ENCODE measurements at places on chromosomes 7 and 10.

DNA sequence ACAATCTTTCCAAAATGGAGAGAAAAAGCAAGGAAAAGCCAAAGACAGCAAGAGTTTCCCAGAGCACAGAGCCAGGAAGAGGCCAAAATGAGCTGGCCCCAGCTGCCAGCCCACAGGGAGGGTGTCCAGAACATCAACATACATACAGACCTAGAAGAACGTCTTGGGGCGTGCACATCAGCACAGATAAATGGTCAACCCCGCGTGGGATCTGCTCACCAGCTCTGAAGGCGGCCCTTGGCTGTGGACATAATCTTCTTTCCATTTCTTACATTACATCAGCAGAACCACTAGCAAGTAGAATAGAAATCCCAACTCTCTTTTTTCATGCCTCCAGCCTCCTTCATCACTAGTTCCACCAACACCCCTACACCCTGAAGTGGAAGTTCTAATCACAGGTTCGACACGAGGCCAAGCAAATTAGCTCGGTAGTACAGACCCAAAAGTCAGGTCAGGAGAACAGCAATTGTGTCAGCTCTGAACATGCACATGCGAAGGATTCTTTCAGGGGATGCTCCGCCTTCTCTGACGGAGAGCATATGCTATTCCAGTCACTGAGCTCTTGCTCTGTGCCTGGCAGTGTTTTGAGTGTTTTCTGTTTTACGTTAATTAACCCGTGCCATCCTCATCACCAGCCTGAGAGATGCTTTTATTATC, 16.4 kb downstream of the SH3PXD2A start:
- no peak for DNase-seq

- no peak for DNase-seq
Observed at GRCh38 chr10:68795886-68796532, 31.3 kb upstream of the STOX1 start.

- DNase-seq, result peak; percentile 57
Observed at GRCh38 chr7:100091411-100092181, 2.8 kb downstream of the COPS6 start.

- DNase-seq, result no peak
Observed at GRCh38 chr10:75696536-75696935, 265.1 kb downstream of the LRMDA start.

DNA sequence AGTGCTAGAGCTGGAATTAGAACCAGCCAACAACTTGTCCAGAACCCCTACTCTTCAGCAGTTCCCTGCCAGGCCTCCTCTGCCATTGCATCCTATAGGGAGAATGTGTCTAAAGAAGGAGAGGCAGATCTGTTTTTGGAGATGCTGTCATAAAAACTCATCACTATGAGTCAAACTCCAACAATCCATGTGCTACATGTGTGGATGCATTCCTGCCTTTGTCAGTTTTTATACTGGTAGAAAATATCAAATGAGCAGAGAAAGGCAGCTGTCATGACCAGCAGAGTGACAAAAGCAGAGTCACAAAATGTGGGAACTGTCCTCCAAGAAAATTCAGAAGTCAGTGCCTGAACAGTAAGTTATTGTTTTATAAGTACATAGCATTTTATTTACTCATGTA, 93.0 kb downstream of the ABLIM1 start:
- peak; percentile 87 for DNase-seq

GRCh38 chr10:15817409-15818046, 42.8 kb downstream of the MINDY3 start:
- DNase-seq, result no peak

DNA sequence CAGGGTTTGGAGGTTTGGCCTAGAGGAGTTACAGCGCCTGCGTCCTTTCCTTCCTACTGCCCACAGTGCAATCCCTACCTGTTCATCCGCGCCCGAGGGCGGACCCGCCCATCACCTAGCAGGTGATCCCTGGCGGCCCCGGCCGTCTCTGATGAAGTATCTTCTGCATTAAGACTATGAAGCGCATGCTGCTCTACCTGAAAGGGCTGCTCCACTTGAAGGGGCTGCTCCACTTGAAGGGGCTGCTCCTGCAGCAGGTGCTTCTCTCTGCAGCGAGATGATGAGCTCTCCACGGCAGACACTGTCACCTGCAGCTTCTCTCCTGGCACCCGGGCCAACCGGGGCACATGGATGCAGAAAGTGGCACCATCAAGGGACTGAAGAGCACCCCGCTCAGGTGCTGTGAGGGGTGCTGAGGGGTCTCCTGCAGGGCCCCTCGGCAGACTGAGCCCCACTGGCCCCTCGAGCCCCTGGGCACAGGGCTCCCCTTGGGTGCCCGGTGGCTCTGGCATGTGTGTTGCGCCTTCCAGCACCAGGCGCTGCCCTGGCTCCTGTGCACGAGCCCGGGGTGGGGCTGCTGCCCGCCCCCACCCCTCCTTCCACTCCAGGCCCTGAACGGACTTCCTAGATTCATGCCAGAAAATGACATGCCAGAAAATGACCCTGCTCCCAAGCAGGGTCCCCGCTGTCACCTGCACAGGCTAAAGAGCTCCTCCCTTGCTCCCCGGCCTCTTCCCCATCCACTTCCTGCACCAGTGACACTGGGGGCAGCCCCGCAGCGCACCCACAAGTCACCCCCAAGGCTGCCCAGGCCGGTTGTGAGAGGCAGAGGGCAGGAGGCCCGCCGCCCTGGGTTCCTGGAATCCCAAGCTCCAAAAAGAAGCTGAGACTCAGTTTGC, 29.4 kb downstream of the WDR86 start:
- no peak for DNase-seq

DNA sequence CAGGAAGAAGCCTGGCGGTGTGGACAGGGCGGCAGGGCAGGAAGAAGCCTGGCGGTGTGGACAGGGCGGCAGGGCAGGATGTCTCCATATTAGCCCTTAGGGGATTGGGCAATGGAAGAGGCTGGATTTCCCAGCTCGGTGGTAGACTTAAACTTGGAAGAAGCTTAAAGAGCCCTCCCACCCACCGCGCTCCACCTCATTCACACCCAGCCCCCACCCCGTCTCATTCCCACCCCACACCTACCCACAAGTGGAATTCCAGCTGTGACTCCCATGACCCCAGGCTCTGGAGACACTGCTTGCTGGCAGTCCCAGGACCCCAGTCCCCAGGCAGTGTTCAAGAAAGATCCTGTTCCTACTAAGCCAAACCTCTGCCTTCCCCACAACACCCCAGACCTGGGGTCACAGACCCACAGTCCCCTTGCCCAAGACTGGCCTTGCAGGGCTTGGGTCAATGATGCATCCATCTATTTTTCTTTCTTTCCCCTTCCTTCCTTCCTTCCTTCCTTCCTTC, 34.0 kb downstream of the SPDYE6 start:
- no peak for DNase-seq

DNA sequence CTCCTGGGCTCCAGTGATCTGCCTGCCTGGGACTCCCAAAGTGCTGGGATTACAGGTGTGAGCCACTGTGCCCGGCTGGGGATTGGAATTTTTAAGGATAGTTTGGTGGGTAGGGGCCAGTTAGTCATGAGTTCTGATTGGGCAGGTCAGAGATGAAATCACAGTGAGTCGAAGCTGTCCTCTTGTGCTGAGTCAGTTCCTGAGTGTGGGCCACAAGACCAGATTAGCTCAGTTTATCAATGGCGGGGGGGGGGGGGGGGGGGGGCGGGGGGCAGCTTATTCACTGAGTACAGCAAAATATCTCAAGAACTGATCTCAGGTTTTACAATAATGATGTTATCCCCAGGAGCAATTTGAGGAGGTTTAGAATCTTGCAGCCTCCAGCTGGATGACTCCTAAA, 11.6 kb upstream of the ERCC6 start:
- DNase-seq, result peak; percentile 81

GRCh38 chr10:49364051-49364450, 31.8 kb downstream of the DRGX start:
- DNase-seq, result no peak

DNA sequence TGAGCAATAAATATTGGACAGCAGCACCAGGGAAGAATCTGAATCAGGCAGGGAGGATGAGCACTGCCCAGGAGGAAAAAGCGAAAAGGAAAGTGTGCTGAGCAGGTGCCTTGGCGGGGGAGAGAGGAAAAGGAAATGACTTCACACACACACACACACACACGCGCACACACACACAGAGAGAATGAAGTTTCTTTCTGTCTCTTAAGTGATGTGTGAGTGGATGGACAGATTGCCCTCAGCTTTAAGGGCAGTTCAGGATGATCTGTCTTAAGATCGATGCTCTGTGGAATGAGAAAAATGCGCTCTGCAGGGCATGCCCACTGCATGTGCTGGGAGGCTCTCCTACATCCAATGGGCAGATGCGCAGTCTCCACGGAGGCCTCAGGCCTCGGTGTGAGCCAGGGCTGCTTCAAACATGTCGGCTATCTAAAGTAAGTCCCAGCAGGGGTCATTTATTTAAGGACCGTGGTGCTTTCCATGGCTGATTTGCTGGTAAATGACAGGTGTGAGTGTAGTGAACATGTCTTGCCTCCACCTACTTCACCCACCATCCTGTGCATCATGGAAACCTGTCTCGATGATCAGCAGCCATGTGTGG, 2.5 kb upstream of the ACBD5 start:
- peak; percentile 61 for DNase-seq

GRCh38 chr10:53045315-53045714, 272.7 kb upstream of the MBL2 start:
- no peak for DNase-seq

DNA sequence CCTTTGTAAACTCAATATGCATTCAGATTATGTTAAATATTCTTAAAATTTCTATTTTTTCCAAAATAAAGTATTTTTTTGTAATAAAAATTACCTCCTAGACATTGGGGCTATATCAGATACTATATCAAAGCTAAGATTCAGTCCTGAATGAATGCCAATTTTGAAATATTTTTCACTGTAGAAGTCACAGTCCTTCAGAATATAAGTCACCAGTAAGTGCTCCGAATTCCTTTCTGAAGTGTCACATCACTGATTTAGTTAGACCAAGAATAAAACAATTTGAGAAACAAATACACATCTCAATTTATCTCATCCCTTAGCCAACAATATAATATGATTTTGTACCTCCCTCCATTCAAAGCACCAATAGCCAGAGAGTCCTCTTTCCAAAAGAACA, 33.9 kb upstream of the GSAP start:
- DNase-seq, result peak; percentile 84

DNA sequence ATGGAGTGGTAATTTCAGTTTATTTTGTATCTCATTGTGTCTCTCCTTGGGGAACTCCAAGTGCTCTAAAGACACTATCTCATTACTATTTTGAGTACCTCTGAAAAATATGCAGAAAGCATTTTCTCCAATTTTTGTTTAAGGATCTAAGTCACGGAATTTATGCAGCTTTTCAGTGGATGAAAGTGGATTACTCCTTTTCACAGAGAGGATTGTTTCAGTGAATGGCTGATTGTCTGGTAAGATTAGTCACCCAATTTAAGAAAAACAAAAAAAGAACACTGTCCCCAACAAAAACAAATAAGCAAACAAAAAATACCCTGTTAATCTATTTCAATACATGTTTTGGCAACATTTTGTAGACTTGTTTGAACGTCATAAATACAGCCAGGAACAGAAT, 338.3 kb upstream of the TEX47 start:
- no peak for DNase-seq

GRCh38 chr7:84249656-84250055, 55.1 kb upstream of the SEMA3A start:
- no peak for DNase-seq

- DNase-seq, result peak; percentile 88
Observed at GRCh38 chr7:135650831-135651573, 11.3 kb upstream of the STMP1 start.

DNA sequence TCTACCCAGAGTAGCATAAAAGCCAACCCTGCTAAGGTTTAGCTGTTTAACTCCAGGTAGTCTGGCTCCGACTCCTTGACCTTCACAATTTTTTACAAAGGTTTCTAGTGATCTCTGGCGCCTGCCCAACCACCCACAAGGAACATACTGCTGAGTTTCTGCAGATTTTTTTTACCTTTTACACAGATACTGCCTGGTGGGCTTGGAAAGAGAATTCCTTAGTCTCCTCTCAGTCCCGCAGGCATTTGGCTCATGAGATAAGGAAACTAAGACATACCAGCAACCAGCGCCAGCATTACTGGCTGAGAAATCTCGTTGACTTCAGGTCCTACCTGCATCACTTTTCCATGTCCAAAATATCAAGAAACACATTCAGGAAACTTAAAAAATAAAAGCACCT, 51.1 kb upstream of the LYZL1 start:
- no peak for DNase-seq

- no peak for DNase-seq
Observed at GRCh38 chr7:46775020-46775419, 806.9 kb downstream of the TNS3 start.

GRCh38 chr10:76647301-76647700, 990.3 kb downstream of the KCNMA1 start:
- DNase-seq, result peak; percentile 45

DNA sequence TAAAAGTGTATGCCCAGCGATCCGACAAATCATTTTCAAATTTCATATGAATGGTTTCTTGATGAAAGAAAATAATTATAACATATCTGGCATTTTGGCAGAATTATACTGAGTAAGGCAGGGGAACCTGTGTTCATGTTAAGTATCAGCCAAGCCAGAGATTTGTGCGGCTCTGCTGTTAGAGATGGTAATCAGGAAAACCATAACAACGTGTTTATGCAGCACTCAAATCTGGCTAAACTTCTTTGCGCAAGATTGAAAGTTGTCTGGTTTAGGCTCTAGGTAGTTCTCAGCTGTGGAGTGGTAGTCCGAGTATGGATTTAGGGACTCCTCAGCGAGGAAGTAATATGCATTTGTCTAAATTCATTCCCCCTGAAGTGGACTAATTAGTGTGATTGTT, 8.9 kb upstream of the CTBP2 start:
- no peak for DNase-seq

DNA sequence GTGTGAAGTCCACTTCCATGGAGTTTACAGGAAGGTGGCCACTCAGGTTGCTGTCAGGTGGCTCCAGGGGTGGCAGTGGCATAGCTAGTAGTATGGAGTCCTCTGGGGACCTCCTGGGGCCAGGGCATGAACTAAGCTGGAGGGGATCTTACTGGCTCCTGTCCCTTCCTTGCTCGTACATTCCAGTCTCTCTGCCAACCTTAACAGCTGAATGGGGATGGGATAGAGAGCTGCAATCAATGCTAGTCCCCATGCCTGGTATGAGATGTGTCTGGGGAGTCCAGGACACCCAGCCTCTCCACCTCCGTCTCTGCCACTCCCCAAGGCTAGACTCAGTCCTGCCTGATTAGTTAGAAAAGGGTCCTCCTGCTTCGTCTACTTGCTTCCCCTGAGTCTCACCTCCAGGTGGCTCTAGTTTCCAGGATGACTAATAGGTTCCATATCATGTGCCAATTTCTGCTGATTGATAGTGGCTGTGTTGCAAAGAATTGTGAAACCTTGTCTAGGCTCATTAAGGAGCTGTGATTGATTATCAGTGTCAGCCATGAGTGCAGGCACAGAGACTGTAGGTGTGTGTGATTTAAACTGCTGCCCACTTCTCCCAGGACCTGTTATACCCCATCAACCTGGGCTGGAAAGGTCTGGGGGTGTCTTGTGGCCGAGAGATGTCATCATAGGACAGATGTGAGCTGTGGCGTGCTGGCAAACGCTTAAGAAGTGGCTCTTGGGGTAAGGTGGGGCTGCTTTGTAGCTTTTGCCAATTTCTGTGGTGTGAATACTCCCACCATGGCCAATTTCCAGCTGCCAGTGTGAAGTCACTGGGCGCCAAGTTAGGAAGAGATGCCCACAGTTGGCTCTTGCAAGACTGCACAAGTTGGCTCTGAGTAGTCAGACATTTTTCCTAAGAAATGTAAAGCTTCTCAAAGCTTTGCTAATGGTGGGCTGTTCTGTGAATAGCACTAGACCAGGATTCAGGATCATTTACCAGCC, 59.8 kb downstream of the COL13A1 start:
- peak; percentile 65 for DNase-seq

Data from fibroblast of skin of back (primary cell).